ENCODE measurements at places on chromosomes 6 and 20. TPM values are rescaled to one million over a fixed set of nuclear protein-coding genes. Genes with fewer than 3 reads are reported as not detected.

Gene NPBWR2
- total RNA-seq: not detected

Gene IL17F
- 241 TPM for total RNA-seq

Gene KCNB1
- total RNA-seq: not detected

Gene SOX4
- total RNA-seq: 0.98 TPM

Gene C4B
- 5.0 TPM for total RNA-seq

Gene UST
- total RNA-seq: 3.0 TPM

Gene KCNQ2
- not detected for total RNA-seq

DNA sequence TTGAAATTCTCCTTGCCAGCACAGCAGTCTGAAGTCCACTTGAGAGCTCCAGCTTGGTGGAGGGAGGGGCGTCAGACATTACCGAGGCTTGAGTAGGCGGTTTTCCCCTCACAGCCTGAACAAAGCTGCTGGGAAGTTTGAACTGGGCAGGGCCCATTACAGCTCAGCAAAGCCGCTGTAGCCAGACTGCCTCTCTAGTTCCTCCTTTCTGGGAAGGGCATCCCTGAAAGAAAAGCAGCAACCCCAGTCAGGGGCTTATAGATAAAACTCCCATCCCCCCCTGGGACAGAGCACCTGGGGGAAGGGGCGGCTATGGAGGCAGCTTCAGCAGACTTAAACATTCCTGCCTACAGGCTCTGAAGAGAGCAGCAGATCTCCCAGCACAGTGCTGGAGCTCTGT lies 325.3 kb downstream of the GJA1 start:
- no peak for DNase-seq

GRCh38 chr6:151911401-151911800 lies 103.9 kb downstream of the ESR1 start:
- DNase-seq: no peak

DNA sequence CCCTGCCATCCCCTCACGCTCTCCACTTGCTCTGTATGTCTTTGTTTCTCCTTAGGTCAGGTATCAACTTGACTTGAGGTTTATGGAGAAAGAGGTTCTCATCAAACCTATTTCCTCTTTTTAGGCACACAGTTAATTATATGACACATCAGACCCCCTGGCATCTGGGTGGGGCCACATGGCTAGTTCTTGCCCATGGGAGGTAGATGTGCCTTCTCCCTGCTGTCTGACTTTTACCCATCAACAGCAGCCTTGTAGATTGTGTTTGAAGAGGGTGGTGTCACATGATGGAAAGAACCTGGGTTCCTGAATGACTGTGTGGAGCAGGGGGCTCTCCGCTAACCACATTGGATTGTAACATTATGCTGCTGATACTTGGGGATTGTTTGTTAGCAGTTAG lies 7.2 kb upstream of the UQCC2 start:
- DNase-seq: no peak

- DNase-seq: no peak
Observed at GRCh38 chr6:120606743-120607142, 727.5 kb downstream of the TBC1D32 start.

DNA sequence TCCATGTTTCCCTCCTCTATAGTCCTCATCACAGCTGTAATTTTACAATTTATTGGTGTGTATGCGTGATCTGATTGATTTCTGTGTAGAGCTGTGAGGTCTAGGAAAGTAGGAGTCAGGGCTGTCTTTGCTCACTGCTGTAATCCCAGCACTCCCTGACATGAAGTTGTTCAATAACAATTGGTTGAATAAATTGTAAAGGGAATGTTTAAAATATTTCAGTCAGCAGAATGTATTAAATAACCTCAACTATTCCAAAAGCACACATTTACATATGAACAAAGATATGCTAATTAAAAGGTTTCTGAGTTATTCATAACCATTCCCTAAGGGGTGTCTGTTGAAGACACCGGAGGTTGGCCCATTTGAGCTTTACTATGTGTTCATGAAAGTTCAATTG lies 31.5 kb downstream of the NOX3 start:
- no peak for DNase-seq

Data from natural killer cell treated with Interleukin-12 subunit alpha and Interleukin-12 subunit beta and Interleukin-15 and Interleukin-18, amount 100 ng/mL, for 72 hours (primary cell).